M059J (cell line): ENCODE measurements at places on chromosomes 5 and 9. TPM values are rescaled to one million over a fixed set of nuclear protein-coding genes. Genes with fewer than 3 reads are reported as not detected.

FAM221B gene
- total RNA-seq = not detected in 2 replicates

TSSK1B gene
- total RNA-seq = not detected in 2 replicates

TUSC1 gene
- total RNA-seq = 29.0 and 41.1 TPM in 2 replicates

DNA sequence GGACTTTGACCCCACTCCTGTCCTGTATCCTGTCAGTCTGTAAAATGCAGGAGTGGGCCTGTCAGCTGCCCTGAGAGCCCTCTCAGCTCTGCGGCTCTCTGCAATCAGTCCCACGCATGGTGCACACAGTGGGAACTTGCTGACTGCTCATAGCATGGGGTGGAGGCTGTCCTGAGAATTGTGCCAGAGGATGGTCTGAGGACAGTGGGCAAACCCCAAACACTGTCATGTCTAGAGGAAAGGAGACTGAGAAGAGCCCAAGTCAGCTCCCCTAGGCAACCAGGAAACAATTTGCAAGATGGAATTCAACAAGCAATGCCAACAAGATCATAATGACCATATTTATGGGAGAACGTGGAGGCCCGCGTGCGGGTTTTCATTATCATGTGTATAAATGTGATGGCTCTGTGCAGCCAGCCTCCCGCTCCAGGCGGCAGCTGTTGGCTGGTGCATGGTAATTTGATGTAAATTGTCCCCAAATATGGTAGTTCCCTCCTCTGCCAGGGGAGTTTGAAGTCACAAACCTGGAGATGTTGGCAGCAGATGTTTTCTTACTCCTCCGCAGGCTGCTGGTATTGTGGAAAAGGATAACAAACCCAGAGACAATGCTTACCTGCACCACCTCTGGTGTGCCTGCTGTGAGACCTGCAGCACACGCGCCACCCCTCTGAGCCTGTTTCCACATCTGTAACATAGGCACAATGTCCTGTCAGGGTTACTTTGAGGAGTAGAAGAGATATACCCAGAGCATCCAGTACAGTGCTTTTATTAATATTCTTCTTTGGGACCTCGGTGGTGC is 39.8 kb upstream of the ALDH1B1 start:
- no peak for DNase-seq

- no peak for DNase-seq
Observed at GRCh38 chr9:7286101-7286500, 513.5 kb downstream of the DMAC1 start.

DNA sequence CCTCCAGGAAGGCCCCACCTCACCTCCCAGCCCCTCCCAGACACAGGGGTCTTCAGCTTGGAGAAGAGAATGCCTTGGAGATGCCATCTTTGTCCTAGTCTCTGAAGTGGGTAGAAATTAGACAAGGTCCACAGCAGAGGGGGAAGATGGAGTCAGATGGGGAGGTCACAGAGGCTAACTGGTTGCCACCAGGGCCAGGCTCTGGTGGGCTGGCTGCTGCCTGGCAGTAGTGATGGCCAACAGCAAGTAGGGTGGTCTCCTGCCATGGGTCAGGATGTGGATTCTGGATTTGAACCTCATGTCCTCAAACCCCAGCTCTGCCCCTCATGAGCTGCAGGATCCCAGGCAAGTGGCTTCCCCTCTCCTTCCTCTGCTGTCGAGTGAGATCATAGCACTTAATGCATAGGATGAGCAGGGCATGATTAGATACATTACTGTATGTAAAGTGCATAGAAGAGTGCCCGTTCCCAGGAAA is 38.7 kb upstream of the NEK6 start:
- no peak for DNase-seq

DNA sequence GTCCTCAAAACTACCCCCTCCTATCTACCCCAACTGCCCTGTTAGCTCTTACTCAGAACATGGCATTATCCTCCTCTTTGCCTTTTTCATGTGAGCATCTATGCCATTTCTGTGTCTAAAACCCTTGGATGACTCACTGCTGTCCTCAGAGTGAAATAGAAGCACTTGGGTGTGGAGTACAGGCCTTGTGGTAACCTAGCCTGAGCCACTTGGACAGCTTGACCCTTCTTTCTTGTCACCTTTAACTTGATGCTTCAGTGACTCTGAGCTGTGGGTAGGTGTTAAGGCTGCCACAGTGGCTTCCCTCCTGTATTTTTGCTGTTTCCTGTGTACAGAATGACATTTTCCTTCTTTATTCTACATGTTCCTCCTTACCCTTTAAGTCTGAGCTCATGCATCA is 391.4 kb downstream of the SH3GL2 start:
- DNase-seq = no peak

- DNase-seq = peak; percentile 73
Observed at GRCh38 chr5:58314356-58315210, 145.3 kb downstream of the PLK2 start.

GRCh38 chr5:118430076-118430475 is 558.3 kb downstream of the DTWD2 start:
- DNase-seq = no peak
